ENCODE measurements at places on chromosomes 3 and 15. TPM values are rescaled to one million over a fixed set of nuclear protein-coding genes. Genes with fewer than 3 reads are reported as not detected.

PRSS50 gene
- polyA plus RNA-seq = 0.75 TPM

SLC28A1 gene
- 0.14 TPM for polyA plus RNA-seq

DNA sequence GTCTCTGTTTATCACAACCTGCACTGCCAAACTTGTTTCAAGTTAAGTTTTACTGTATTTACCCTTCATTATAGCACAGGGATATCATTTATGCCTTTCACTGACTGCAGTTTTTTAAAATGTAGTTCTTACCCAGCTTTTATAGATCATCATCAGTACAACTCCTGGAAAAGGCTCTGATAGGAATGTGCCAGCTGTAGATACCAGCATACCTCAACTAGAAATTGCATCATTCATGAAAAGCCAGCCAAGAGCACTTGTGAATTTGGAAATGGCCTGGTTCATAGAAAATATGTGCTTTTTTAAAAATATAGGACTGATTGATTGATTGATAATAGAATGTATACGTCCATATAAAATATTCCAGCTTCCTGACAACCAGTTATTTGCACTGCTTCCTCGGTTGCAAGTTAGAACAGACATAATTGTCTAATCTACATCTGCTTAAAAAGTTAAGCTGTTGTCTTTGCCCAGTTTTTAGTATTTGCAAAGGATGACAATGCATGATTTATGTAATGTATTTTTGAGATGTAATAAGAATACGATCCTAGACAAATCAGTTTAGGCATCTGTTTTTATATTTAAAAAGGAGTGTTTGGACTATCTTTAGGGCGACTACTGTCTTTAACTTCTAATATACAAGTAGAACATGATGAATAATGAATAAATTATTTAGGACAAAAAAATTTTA lies 58.5 kb downstream of the DCUN1D1 start:
- no peaks in the 10 kb centered on the region for H3K27me3 ChIP-seq
- no peak overlapping the region for H3K27ac ChIP-seq
- peaks cover 12% of the 10 kb centered on the region for H3K36me3 ChIP-seq
- H3K4me3 ChIP-seq = no peak overlapping the region
- H3K4me1 ChIP-seq = no peaks in the 10 kb centered on the region

- no peak overlapping the region for H3K4me3 ChIP-seq
- no peak overlapping the region for H3K27ac ChIP-seq
- no peak for DNase-seq
Observed at GRCh38 chr3:33424606-33425452, 15.4 kb downstream of the UBP1 start.

- no peaks in the 10 kb centered on the region for H3K27me3 ChIP-seq
- DNase-seq = no peak
- no peak overlapping the region for H3K27ac ChIP-seq
- peaks cover 44% of the 10 kb centered on the region for H3K36me3 ChIP-seq
Observed at GRCh38 chr15:48466820-48467219, 135.6 kb downstream of the DUT start.

DNA sequence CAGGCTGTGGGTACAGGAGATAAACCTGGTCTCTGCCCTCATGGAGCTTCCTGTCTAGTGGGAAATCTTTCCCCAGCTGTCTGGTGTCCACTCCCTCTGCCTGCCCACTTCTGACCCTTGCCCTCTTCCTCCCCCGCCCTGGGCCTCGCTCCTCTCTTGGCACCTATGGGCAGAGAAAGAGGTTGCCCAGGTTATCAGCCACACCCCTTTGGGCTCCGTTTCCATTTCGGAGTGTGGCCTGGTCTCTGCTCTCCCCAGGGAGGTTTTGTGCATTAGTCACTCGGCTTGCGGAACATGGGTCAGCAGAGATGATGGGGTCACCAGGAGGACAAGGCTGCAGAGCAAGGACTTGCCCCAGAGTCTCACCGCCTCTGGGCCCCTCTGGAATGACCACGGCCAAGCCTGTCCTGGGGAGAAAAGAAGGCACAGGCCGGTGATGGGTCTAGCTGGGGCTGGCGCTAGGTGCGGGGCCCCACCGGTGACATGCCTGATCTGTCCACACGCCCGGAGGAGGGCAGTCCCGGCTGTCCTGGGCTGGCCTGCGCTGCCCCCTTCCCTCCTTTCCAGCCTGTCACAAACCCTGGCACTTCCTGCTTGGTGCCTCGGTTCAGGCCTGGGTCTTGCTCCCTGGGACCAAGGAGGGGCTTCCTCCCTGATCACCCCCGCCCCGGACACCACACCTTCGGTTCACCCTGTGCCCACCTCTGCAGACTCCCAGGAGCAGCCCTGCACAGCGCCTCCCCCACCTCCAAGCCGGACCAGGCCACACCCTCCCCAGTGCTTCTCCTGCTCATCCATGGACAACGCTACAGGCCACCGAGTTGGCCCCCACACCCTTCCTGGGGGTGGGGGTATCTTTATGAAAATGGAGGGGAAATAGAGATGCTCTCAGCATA lies 35.6 kb upstream of the MUC4 start:
- peaks cover 14% of the 10 kb centered on the region for H3K27me3 ChIP-seq
- H3K4me3 ChIP-seq = no peak overlapping the region
- H3K36me3 ChIP-seq = no peaks in the 10 kb centered on the region
- no peak for DNase-seq

DNA sequence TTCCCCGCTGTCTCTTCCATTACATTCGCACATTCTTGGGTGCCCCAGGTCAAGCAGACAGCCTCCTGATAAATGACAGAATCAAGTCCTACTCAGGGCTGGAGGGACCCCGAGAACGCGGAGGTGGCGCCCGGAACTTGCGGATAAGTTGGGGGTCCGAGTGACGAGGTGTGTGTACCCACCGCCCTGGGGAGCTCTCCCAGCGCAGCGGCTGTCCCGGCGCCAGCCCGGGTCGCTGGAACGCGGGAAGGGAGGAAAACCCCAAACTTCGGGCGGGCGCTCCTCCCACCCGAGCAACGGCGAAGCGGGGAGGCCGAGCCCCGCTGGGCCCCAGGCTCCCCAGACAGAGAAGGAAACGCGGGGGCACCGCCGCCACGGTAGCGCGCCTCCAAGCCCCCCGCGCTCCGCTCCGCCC lies 550 bp downstream of the CLN6 start:
- peak overlapping the region; percentile 76 for H3K27ac ChIP-seq
- DNase-seq = no peak
- H3K4me3 ChIP-seq = peak overlapping the region; percentile 85
- H3K36me3 ChIP-seq = no peaks in the 10 kb centered on the region

DNA sequence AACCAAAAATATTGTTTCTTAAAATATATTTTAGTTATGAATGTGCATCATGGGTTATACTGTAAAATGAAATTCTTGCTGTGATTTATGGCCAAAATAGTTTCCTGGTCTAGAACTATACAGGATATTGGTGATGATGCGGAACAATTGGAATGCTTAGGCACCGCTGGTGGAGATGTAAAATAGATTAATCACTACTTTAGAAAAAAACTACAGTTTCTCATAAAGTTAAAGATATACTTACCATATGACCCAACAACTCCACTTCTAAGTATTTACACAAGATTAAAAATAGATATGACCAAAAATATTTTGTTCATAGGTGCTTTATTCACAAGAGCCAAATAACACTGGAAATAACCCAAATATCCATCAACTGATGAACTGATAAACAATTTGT lies 126.7 kb downstream of the TUSC7 start:
- no peak for DNase-seq
- no peak overlapping the region for H3K27ac ChIP-seq
- H3K4me1 ChIP-seq = no peaks in the 10 kb centered on the region
- H3K27me3 ChIP-seq = no peaks in the 10 kb centered on the region

DNA sequence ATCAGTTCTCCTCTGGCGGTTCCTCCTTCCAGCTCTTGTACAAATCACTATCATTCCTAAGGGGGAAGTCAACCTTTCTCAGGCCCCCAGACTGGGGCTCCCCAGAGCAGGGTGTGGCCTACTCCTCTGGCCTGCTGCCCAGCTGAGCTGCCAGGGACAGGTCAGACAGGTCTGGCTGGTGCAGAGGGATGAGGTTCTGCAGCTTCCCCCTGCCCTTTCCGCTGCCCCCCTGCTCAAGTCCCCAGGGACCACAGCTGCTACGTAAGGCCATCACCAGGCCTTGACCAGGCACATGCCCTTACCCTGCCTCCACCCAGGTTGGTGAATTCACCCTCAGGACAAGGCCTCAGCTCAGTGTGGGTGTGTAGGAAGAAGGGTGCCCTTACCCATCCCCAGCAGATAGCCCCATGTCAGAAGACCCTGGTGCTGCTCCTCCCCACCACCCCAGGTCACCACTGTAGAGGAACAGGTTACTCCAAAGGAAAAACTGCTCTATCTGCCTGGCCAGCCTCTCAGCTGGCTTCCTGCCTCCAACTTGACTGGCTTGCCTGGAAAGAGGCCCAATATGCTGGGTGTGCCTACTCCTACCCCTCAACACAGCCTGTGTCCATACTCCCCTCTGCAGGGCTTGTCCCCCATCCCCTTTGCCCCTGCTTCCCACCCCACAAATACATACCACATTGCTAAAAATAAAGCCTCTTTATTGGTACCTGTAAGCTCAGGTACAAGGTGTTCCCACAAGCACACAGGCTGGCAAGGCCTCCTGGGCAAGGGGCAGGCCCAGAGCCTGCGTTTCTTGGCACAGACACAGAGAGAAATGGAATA lies 12.0 kb downstream of the CSRNP1 start:
- no peak overlapping the region for H3K4me3 ChIP-seq
- H3K36me3 ChIP-seq = peaks cover 90% of the 10 kb centered on the region
- peak; percentile 90 for DNase-seq
- no peaks in the 10 kb centered on the region for H3K27me3 ChIP-seq

GRCh38 chr3:159451067-159451466 lies 537.6 kb upstream of the IL12A start:
- no peaks in the 10 kb centered on the region for H3K4me1 ChIP-seq
- DNase-seq = no peak
- no peak overlapping the region for H3K4me3 ChIP-seq
- H3K27ac ChIP-seq = no peak overlapping the region
- no peaks in the 10 kb centered on the region for H3K27me3 ChIP-seq
- H3K36me3 ChIP-seq = no peaks in the 10 kb centered on the region

GRCh38 chr15:51060030-51060673 lies 34.6 kb downstream of the TNFAIP8L3 start:
- H3K27me3 ChIP-seq = no peaks in the 10 kb centered on the region
- H3K27ac ChIP-seq = no peak overlapping the region
- no peaks in the 10 kb centered on the region for H3K4me1 ChIP-seq
- no peaks in the 10 kb centered on the region for H3K36me3 ChIP-seq

DNA sequence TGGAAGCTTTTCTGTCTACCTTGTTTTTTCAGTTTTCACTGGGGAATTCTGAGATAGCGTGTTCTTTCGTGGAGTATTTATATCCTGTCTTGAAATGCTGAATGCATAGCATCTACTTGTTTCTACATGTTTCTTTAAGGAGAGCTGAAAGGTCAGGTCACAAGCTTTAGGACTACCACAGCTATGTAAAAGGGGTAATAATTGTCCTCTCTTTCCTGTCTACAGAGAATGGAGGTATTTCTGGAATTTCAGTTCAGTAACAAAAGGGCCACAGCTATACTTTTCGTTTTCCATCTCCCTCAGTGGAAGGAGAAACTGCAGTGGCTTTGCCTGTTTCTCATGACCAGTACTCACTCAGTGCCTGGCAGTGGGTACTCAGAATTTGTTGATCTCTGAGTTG lies 4.7 kb downstream of the INAFM2 start:
- no peak for DNase-seq
- H3K27ac ChIP-seq = no peak overlapping the region
- H3K36me3 ChIP-seq = no peaks in the 10 kb centered on the region
- H3K4me1 ChIP-seq = peaks cover 26% of the 10 kb centered on the region
- H3K4me3 ChIP-seq = no peak overlapping the region
- H3K27me3 ChIP-seq = no peaks in the 10 kb centered on the region

DNA sequence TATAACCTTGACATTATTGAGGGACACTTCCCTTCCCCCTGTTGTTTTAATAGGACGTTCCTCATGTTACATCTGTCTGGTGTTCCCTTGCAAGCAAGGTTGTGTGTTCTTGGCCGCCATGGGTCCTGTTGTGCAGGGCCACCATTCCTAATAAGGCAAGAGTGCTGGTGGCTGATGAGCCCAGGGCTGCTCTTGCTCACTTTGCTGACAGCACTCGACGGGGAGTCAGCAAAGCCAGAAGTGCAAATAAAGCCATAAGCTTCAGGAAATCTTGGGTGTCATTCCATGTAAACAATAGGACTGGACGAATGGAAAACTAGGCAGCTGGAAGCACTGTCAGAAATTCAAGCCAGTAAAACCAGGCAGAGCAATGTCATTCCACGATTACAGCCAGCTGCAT lies 75.8 kb downstream of the SQOR start:
- H3K4me1 ChIP-seq = no peaks in the 10 kb centered on the region
- H3K36me3 ChIP-seq = no peaks in the 10 kb centered on the region
- H3K4me3 ChIP-seq = no peak overlapping the region
